Effector memory CD4-positive, alpha-beta T cell (primary cell): ENCODE measurements at places on chromosomes 2 and 18.

- no peak for DNase-seq
These were observed 117.9 kb downstream of the NRP2 start for GRCh38 chr2:205800224-205800623.

DNA sequence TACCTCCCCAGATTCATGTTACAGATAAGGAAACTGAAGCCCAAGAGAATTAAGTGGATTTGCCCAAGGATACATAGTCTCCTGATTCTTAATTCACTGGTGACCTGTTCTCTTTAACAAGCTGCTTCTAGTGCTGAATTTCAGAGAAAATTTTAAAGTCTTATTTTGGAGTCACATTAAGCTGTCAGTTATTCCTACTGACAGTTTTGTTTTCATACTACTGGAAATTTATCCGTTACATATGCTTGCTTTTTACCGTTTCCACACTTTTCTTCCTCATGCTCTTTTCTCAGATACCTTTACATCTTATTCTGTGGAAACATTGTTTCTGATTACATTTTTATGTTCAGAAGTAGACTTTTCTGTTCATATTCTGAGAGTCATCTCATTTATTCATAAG, 1.3 kb downstream of the MOB4 start:
- no peak for DNase-seq

DNA sequence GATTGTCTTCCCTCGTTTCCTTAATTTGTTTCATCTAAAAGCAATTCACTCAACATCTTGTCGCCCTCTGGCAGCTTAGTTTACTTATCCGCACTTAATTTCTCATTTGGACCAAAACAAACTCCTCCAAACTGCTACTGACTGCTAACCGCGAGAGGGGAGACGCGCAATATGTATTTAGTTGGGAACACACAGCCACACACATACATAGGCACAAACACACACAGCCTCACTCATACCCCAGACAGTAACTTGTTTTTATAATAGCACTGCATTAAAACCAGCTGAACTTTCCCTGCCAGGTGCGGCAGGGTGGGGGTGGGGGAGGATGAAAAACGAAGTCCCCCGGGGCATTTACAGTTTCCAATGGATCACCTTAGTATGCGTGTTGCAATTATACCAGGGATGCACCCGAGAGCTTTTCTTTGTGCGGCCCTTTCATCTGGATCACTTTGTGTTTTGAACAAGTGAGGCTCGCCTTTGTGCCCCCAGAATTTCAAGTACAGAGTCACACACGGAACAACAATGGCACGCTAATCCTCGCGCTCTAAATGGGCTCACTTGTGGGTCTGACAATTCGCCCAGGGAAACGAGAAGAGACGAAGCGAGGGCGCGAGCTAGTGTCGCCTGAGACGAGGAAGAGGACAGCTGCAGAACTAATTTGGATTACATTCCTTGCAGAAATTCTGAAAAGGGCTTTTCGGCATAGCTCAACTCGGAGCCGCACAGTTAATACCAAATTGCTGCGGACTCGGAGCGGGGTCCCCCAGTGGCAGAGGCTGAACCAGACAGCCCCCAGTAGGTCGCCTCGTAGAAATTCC, 2.4 kb downstream of the ERBB4 start:
- no peak for DNase-seq

DNA sequence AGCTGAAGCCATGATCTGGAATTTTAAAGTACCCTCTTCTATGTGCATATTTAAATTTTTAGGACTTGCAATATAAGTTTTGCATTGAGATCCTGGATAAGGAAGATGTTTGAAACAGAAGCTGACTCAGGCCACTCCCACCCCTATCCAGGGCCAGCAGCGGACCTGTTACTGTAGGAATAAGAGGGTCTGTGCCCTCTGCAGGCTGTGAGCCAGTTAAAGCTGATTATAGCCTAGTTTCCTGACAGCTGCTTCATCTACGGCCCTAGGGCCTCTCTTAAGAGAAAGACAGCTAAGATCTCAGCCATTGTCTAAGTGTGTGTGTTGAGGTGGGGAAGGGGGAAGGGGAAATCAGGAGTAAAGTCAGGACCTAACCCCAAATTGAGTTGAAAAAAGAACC, 234.0 kb downstream of the HAUS1 start:
- DNase-seq, result no peak

GRCh38 chr2:223949241-223949840, 4.2 kb upstream of the WDFY1 start:
- DNase-seq, result no peak

DNA sequence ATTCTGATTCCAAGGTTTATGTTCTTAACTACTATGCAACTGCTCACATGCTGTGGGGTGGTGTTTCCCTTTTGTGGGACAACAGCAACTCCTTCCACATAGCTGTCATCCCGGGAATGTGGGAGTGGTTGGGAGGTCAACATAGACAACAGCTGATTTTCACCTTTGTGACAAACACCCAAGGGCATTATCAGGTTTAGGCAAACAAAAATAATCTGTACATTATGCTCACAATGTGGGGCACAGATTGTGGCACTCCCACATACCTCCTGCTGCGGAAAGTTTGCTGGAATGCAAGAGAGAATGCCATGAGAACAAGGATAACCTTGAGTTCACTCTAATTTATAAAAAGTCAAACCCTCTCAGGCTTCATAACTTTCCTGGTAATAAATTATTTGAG, 582.6 kb downstream of the CNTNAP5 start:
- no peak for DNase-seq

DNA sequence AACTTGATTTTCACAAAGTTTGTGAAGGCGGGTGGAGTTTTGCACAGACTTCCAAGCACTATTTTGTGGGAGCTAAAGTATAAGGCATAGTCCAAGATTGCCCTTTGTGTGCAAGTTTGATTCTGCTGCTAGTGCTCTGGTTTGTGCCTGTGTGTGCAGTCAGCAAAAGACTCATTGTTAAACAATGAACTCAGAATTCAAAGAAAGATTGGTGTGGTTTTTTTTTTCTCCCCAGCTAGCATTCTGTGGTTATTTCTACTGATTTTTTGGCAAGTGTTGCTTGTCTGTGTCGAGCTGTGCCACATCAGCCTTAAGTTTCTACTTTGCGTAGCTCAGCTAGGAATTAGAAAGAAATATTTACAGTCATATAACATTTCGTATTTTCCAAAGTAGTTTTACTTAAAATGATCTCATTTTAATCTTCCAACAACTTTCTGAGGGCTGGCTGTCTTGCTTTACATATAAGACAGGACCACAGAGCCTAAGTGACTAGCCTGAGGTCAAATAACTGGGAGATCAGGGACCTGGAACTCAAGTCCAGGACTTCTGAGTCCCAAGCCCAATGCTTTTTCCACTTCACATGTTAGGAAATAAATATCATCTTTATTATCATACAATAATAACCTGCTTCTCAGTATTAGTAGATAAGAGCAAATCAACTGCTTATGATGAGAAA, 69.8 kb downstream of the BABAM2 start:
- DNase-seq, result no peak

GRCh38 chr18:79121746-79122474, 52.7 kb downstream of the ATP9B start:
- DNase-seq, result no peak

- no peak for DNase-seq
These were observed at the start of gene KCNS3 for GRCh38 chr2:17878281-17879136. Gene KCNS3 (plus strand): TSS chr2:17878667. CDS start chr2:17931009, 52,342 bp downstream.

DNA sequence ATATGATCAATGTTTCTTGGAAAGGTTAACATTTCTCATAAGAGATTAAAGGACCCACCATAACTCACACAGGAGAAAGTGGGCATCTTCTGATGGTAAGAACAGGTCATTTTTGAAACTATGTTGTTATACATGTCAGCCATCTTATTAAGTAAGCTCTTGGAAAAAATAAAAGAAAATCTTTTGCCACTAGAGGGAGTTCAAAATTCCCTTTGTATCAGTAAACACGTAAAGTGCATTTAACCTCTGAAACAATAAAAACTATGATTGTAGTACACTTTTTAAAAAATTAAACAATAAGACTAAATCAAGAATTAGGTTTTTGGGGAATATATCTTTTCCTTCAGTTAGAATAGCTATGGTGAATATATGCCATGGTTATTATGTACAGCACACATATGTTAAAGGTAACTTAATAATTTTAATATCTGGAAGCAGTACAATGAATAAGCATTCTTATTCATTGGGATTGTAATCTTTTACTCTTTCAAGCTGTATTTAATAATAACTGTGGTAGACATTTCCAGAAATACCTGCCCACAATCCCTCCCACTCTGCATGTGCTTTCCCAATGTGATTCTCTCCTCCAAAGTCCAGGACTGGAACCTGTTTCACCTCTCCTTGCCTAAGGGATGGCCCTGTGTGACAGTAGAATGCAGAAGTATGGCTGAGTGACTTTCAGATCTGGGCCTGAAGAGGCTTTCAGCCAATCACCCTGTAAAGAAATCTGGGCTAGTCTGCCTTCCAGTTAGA, 64.2 kb downstream of the RBMS1 start:
- no peak for DNase-seq

DNA sequence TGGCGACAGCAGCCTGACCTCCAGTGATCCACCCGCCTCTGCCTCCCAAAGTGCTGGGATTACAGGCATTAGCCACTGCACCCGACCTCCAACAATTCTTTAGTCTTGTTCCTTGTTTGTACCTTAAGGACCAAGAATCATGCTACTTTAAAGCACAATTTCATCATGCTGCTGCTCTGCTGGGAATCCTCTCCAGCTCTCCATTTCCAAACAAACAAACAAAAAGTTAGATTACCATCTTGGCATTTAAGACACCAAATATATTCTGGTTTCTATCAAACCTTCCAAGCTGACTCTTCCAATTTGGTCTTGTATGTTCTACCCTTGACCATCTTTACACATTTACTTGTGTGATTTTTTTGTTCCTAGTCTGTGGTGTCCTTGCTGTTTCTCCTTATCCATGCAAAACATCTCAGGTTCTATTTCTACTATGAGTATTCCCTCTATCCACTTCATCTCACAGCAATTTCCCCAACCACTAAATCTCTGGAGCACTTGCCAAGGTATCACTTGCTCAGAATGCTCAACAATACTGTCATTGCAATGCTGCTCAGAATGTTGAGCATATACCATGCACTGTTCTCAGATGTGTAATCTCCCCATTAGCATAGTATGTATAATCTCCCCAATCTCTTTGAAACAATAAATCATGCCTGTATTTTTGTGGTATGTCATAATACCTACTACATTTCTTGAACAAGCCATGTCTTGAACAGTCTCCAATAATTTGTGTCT, 73.2 kb upstream of the GALNT5 start:
- DNase-seq, result no peak

DNA sequence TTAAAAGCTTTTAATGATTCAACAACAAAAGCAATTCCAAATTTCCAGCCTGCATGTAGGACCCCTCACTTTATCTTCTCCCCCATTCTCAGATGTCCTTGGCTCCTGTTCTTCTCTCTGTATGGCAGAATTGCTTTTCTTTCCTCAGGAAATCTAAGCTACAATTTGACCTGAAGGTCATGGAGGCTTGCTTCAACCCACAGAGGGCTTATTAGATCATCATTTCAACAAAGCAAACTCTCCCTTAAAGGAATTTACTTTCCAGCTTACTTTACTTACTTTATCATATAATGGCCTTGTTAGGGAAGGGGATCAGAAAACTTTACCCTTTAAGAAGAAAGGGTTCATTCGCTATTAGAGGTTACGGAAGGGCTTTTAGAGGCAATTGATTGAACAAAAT, 211.5 kb downstream of the RAD51AP2 start:
- DNase-seq, result no peak

DNA sequence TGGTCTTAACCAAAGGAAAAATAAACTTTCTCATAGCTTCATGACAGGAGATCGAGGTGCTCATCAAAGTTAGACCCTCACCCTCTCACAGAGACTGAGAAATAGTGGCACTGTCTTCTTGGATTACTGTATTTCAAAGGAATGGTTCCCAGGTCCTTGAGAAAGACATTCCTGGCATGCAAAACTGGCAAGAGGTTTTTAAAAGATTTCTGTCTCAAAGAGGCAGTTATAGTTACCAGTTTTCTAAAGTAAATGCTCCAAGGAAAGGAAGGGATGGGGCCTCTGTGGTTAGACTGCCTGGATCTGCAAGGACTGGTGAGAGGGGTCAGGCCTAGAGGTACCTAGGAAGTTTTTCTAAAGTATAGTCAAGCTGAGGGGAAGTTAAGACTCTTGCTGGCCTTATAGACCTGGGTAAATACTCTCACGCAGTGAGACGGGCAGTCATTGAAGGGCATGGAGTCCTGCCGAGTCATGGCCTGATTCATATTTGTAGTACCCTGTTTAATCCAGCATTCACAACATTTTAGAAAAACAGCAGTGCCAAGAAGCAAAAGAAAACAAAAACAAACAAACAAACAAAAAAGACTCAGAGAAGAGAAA, 226.1 kb downstream of the DOK6 start:
- no peak for DNase-seq

GRCh38 chr2:122736279-122736678, 980.8 kb downstream of the TSN start:
- DNase-seq, result no peak

DNA sequence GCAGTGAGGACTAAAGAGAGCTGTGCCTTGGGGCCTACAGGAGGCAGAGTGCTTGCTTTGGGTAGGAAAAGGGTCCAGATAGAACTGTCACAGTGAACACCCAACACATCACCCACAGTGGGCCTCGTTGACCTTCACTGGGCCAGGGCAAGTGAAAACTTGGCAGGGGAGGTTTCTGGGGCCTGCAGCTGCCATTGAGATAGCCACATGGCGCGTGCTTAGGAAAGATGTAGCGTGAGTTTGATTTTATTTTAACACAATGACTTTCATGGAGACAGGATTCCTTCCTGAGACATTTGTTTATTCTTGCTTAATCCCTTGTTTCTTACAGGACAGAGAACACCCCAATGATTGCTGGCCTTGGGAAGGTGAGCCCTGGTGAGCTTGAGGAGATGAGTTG, 9.3 kb upstream of the ESPNL start:
- no peak for DNase-seq

DNA sequence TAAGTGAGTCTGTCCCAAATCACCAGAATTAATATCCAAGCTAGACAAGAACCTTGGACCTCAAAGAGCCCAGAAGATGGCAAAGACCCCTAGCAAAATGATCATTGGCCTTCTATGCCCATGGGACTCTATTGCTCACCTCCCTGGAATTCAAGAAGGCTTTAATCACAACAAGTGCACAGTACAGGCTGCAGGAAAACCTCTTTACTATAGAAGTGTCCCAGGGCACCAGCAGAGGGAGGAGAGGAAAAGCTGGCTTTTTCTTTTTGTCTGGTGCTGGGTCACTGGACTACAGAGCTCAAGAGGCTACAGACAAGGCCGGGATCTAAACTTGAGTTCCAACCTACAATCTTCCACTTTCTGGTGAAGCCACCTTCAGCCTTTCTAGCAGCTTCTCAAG, 88.3 kb upstream of the PPP1CB start:
- no peak for DNase-seq

- DNase-seq, result peak; percentile 45
These were observed 64.7 kb downstream of the DGKD start for GRCh38 chr2:233418761-233419546.

GRCh38 chr2:38797250-38797676, 19.3 kb downstream of the GEMIN6 start:
- DNase-seq, result no peak

DNA sequence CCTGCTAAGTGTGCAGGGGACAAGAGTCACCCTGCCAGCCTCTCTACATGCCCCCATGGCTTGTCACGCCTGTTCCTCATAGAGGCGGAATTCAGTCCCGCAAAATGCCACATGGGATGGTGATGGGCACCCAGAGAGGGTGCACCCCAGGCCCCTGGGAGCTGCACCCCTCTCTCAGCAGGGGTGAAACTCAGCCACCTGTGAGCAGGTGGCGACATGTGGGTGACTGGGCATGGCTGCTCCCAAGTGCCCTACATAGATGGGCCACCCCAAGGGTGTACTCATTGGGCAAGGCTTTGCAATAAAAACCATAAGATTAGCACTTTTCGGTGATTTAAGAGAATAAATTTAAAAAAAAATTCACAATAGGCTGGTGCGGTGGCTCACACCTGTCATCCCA, 6.3 kb downstream of the HS6ST1 start:
- DNase-seq, result no peak
